ENCODE measurements at places on chromosomes 16 and 17. TPM values are rescaled to one million over a fixed set of nuclear protein-coding genes. Genes with fewer than 3 reads are reported as not detected.
A peak's percentile ranks its signal among the peaks of the same experiment; 100 is the strongest.

GRCh38 chr16:87278191-87279093, 38.8 kb downstream of the C16orf95 start:
- peak; percentile 51 for DNase-seq

- DNase-seq = no peak
Measured at GRCh38 chr16:67580202-67580601, 17.9 kb downstream of the CTCF start.

DNA sequence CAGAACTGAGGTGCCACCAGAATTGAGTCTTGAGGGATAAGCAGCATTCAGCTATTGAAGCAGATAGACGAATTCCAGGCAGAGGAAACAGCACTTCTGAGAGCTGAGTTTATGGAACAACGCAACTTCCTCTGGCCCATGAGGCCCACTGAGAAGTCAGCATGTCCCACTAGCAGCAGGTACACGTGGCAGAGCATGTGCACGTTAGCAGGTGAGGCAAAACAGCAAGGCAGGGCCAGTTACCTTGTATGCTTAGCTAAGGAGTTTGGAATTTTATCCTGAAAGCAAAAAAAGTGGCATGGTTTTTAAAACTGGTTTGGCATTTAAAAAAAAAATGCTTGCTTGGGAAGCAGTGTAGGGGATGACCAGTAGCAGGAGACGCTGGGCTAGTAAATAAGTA, 305.6 kb downstream of the CPPED1 start:
- DNase-seq = peak; percentile 30

- DNase-seq = no peak
Measured at GRCh38 chr17:42698736-42699414, 16.5 kb downstream of the CNTNAP1 start.

GRCh38 chr16:20683812-20684211, 13.7 kb downstream of the ACSM1 start:
- no peak for DNase-seq

- DNase-seq = no peak
Measured at GRCh38 chr16:67326472-67327309, at the start of the genes KCTD19 and LRRC36. Gene KCTD19 (minus strand): TSS chr16:67326741. CDS start chr16:67326707, 34 bp downstream. Gene LRRC36 (plus strand): TSS chr16:67326815. CDS start chr16:67326863, 48 bp downstream.

DNA sequence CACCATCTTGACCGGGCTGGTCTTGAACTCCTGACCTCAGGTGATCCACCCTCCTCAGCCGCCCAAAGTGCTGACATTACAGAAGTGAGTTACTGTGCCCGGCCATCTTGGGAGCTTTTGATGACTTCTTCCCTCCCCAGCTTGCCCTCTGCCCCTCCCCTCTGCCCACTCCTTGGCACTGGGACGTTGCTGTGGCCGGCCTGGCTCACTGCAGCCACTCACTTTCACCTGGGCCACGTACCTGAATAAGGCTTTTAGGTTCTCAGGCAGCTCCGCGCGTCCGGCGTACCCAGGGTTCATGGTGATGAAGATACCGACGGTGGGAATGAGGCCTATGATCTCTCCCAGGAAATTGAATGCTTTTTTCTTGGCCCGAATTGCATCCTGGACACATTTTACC, 81.6 kb downstream of the DNAH17 start:
- DNase-seq = no peak

DNA sequence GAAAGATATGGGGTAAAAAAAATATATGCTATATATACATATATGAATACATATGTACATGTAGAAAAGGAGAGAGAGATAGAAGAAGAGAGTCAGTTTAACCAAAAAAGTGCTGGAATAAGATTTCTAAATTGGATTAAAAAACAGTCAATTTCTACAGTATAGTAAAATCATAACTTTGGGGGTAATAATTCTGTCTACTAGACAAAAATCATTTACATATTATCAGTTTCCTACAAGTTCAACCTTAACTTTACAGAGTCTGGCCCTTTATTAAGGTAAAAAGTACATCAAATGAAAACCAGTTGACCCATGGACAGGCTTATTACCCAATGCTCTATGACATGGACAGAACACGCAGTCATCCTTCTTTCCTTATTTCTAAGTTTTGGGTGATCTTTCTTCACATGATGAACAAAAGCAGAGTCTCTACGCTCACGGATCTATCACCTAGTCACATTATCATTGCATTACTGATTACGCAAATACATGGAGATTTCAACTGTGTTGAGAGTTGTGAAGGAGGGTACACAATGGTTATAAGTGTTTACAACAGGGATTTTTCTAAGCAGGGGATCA, 63.9 kb upstream of the SMIM36 start:
- no peak for DNase-seq

DNA sequence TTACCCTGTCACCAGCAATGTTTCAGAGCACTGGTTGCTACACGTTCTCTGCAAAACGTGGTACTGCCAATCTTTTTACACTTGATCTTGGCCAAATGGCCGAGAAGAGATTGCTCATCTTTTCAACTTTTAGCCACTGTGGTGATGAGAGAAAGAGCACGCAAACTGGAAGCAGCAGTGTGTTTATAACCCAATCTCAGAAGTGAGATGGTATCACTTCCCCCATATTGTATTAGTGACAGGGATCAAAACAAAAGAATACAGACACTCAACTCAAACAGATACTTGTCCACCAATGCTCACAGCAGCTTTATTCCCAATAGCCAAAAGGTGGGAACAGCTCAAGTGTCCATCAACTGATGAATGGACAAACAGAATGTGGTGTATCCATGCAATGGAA, 72.1 kb upstream of the FA2H start:
- DNase-seq = no peak

The LITAFD gene
- not detected for total RNA-seq

DNA sequence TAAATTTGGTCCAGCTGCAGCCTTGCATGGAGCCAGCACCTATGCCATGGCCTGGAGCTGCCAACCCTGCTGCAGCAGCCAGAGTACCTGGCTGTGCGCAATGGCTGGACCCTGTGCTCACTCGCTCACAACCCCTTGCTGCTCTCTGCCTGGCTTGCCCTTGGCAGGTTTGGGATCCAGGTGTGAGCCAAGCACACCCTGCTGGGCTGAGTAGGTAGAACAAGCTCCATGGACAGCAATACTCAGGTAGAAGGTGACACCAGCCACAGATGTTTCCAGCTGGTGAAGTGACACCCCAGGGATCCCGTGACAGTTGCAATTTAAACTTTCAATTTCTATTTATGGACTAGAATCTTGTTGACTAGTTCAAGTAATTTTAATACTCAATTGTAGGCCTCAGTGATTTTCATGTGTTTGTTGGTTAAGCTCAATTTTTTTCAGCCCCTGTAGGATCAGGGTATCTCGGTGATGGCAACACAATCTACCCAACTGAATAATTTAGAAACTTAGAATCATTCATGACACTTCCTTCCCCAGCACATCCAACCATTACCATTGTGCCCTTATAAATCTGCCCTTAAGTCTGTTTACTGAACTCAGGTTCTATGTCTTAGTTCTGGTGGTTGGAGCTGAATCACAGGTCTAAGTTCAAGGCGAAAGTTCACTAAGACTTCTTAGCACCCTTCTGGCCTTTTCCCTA, 480.0 kb downstream of the PMP22 start:
- DNase-seq = peak; percentile 47

GRCh38 chr16:468068-468821, 42.8 kb downstream of the RAB11FIP3 start:
- DNase-seq = no peak

DNA sequence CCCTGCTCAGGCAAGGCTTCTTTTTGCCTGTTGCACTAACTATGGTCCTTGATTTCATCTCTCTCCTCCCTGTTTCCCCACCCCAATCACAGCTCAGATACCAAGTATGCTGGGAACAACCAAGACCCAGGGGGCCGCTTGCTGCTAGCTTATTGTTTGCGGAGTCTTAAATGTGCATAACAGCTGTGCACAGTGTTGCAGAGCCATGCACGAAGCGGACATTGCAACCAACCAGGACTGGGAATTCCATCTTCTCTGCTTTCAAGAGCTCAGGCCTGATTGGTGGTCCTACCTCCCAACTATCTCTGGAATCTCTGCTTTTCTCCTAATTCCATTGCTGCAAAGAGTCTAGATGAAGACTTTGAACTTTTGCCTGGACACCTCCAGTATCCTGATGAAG, 281.3 kb upstream of the TNRC6C start:
- DNase-seq = no peak

The CDH16 gene
- 1.8 TPM for total RNA-seq

DNA sequence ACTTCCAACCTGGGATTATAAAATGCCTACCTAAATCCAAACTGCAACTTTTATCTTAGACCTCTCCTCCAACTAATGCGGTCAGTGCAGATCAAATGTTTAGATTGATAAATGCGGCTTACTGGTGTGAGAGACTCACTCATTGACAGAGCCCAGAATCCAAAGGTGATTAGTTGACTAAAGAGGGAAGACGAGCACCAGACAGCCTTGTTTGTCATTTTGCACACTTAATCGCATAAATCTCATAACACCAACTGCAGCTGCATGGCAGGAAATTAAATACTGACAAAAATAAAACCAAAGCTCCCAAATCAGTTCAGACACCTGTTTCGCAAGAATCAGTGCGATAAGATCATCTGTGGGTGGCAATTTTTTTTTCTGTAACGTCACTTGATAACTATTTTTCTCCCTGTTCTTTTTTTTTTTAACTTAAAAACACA, 35.9 kb downstream of the NACA2 start:
- DNase-seq = no peak

DNA sequence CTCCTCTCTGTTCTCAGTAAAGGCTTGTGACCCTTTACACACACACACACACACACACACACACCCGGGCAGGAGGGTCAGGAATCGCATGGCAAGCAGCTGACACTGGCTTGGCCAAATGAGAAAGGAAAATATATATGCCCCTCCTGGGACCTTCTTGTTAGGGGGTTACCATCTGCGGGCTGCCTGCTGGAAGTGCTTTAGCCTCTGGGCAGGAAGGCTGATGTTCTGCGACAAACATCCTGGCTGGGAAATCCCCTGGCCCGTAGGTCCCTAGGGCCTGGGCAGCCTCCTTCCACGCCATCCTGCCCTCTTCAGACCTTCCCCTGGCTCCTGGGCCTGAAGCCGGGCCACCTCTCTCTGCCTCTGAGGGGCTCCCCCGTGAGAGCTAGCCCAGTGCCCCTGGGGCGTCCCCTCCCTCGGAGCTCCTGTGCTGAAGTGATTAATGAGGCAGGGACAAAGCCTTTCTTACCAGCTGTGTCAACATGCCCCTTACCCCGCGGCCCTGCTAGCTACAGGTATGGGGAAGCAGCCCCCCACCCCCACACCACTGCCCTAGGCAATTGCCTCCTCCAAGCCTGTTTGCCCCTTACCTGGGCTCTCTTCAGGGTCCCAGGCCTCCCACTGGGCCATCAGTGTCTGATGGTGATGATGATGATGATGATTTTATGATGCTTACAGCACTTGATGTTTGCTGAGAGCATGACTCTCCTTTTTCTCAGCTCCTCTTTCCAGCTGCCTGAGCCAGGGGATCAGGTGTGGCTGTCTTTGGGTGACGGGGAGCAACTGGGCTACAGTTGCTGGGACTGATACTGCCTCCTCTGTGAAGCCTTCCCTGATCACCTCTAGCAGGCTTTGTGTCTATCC, 32.8 kb upstream of the ETV4 start:
- peak; percentile 42 for DNase-seq

GRCh38 chr16:49340466-49340865, 33.1 kb upstream of the C16orf78 start:
- no peak for DNase-seq

The MILR1 gene
- total RNA-seq = not detected

DNA sequence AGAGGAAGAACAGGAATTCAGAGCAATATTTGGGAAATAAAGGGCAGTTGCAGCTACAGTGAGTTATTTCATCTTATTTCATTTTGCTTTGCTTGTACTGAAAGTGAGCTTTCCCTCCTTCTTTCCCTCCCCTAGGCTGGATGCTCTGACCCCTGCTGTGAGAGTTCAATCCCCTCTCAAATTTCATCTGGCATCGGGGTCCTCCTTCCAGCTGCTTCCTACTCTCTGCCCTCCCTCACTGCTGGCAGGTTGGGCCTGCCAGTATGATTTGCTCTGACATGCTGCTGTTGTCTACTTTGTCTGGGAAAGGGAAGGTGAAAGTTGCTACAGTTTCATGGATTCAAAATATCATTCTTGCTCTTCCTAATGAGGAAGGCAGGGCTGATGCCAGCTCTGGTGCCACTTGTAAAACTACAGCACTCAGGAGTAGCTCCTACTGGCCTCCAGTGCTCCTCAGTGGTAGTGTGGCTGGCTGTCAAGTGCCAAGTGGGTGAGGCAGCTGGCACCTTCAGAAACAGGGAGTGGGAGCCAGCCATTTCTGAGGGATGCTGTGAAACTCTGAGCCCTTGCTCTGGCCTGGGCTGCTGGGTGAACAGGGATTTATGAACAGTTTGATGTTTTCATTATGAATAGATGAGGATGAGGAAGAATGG, 408.6 kb downstream of the HAPSTR1 start:
- DNase-seq = no peak

DNA sequence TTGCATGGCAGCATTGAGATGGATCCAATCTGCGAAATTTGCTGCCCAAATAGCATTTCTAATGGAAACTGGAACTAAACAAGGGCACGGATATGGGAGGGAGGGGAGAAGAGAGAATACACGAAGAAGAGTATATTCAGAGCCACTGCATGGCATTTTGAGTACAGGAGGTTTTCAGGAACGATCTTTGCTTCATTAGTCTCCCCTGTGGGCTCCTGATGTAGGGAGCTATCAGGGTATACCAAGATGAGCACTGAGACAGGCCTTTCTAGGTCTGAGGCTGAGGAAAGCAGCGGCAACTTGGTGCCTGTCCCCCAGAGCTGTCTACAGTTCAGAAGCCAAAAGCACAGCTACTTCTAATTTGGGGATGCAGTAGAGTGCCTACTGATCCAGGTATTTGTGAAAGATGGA, 257.7 kb upstream of the PMFBP1 start:
- DNase-seq = no peak

DNA sequence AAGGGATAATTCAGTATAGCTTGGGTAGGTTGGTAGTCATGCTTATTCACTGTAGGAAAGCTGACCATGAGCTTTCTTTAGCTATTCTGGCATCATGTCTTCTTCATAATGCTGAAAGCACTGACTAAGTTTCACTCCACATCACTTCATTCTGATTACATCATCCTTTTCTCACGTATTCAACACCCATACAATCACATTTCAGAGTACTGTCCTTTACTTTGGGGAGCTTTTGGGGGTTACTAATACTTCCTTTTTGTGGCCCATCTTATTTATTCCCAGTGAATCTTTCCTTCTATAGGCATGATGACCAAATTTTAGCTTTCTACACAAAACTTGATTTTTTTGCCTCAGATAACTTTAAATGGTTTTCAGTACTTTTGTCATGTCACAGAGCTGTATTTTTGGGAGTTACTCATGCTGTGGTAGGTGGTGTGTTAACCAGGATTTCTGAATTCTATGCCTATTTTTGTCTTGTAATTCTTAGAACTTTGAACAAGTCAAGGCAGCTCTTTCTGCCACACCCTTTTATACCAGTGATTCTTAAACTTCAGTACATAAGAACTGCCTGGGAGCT, 23.5 kb downstream of the TADA2A start:
- DNase-seq = peak; percentile 98

The RTN4RL1 gene
- total RNA-seq = 0.13 TPM

- no peak for DNase-seq
Measured at GRCh38 chr16:78704416-78704815, 605.0 kb downstream of the WWOX start.

The KAT2A gene
- total RNA-seq = 10.3 TPM

The SLC6A2 gene
- 0.26 TPM for total RNA-seq

- no peak for DNase-seq
Measured at GRCh38 chr17:76307299-76307965, 644 bp downstream of the QRICH2 start.

- no peak for DNase-seq
Measured at GRCh38 chr17:82890926-82891678, 51.3 kb upstream of the ZNF750 start.

The MYH2 gene
- not detected for total RNA-seq
